ENCODE measurements at places on chromosomes 1 and 21.

DNA sequence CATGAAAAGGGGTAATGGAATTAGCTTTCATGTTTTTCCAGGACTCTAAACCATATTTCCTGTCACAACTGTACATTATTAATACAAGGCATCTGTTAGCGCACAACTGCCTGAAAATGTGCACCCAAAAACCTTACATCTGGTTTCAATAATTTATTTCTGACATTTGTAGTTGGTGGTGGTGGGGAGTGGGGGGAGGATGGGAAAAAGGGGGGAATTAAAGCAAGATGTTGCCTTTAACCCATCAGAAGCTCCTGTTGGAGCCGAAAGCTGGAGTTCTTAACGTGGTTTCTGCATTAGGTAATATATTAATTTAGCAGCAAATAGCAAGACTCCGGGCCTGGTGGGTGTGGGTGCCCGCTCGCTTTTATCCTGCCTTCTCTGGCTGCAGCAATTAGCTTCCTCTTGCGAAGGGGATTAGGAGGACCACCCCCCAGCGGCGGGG lies 36.9 kb upstream of the HHAT start:
- DNase-seq: no peak

GRCh38 chr1:101365186-101365585 lies 128.4 kb downstream of the S1PR1 start:
- no peak for DNase-seq

GRCh38 chr21:45228171-45228641 lies 59.5 kb downstream of the POFUT2 start:
- DNase-seq: no peak

DNA sequence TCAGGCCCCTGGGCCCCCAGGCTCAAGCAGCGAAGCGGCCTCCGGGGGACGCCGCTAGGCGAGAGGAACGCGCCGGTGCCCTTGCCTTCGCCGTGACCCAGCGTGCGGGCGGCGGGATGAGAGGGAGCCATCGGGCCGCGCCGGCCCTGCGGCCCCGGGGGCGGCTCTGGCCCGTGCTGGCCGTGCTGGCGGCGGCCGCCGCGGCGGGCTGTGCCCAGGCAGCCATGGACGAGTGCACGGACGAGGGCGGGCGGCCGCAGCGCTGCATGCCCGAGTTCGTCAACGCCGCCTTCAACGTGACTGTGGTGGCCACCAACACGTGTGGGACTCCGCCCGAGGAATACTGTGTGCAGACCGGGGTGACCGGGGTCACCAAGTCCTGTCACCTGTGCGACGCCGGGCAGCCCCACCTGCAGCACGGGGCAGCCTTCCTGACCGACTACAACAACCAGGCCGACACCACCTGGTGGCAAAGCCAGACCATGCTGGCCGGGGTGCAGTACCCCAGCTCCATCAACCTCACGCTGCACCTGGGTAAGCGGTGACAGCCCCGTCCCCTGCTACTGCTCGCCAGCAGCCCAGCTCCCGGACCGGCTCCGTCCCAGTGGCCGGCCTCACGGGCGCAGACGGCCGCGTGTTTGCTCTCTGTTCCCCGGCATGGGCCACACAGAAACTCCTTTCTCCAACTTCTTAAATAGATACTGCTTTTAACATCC lies 539 bp downstream of the LAMC1 start:
- DNase-seq: peak; percentile 82

GRCh38 chr1:113616156-113616555 lies 143.1 kb downstream of the PHTF1 start:
- DNase-seq: no peak

GRCh38 chr1:23020706-23021405 lies 1.6 kb downstream of the KDM1A start:
- no peak for DNase-seq

- peak; percentile 44 for DNase-seq
These were observed 3.2 kb upstream of the NPL start for GRCh38 chr1:182786223-182786994.

DNA sequence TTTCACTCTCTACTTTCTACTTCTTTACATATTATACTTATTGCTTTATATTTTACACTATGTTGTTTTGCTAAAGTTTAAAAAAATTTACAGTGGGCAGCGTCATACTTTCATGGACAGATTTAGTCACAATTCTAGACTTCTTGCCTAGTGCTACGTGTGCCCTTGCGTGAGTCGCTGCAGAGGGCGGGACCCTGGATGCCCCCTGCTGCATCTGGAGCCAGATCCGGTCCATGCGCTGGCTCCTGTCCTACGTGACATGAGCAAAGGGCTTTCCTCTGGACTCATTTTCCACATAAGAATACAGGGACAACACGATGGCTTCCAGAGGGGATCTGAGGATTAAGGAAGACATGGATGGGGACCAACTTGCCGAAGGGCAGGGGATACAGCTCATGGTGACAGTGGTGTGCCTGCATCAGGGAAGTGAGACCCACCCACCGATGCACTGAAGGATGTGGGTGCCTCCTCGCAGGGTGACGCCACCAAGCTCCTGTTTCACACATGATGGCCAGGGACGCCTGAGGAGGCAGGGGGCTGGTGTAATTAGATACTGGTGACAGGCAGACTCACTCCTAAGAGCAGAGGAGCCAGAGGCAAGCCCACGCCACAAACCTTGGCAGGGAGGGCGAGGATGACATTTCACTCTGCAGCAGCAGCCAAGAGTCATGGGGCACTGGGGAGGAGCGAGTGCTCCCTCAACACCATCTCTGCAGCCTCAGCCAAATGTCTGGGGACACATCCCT lies 86.6 kb downstream of the DMRTB1 start:
- no peak for DNase-seq

- peak; percentile 43 for DNase-seq
These were observed 17.6 kb upstream of the ALX3 start for GRCh38 chr1:110087812-110088738.

GRCh38 chr1:2415801-2416208 lies 3.4 kb upstream of the PEX10 start:
- no peak for DNase-seq

DNA sequence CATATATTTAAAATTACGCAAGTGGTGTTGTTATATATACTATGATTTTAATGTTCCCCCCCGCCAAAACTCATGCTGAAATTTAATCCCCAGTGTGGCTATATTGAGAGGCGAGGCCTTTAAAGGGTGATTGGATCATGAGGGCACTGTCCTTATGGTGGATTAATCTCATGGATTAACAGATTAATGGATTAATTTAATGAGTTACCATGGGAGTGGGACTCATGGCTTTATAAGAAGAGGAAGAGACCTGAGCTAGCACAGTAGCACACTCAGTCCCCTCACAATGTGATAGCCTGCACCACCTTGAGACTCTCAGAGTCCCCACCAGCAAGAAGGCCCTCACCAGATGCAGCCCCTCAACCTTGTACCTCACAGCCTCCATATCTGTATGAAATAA lies 34.8 kb downstream of the C1orf198 start:
- no peak for DNase-seq

DNA sequence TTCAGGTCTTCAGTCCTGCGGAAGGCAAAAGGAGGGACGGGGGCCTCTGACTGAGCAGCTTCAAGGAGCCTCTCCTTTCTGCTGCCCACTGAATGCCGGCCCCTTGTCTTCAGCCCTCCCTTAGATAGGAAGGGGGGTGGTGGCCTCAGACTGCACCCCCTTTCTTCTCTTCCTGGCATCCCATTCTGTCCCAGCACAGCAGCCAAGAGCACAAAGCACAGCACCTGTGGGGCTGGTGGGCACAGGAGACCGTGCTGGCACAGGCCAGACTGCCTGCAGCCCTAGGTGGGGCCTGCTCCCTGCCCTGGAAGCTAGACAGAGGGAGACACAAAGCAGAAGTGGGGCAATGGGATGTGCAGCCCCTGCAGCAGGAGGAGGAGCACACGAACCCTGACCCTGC lies 1.7 kb upstream of the PAQR6 start:
- no peak for DNase-seq

- DNase-seq: peak; percentile 94
These were observed 448 bp upstream of the ASAP3 start for GRCh38 chr1:23484253-23485001.

All from progenitor cell of endocrine pancreas (in vitro differentiated cells).